Thoracic aorta (tissue), 2 donors: ENCODE measurements at places on chromosomes 13 and 19.

DNA sequence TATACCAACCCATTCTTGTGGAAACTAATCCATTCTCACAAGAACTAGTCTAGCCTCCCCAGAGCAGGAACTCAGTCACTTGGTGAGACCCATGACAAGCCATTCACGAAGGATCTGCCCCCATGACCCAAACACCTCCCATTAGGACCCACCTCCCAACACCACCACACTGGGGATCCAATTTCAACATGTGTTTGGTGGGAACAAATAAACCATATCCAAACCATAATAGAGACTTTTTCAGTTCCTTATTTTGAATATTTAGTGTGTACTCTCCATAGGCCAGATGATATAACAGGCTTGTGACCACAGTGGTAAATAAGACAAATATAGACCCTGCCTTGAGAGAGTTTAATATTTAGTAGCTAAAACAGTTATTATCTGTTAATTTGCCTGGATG, 227.5 kb upstream of the SERP2 start:
- DNase-seq, result no peak

DNA sequence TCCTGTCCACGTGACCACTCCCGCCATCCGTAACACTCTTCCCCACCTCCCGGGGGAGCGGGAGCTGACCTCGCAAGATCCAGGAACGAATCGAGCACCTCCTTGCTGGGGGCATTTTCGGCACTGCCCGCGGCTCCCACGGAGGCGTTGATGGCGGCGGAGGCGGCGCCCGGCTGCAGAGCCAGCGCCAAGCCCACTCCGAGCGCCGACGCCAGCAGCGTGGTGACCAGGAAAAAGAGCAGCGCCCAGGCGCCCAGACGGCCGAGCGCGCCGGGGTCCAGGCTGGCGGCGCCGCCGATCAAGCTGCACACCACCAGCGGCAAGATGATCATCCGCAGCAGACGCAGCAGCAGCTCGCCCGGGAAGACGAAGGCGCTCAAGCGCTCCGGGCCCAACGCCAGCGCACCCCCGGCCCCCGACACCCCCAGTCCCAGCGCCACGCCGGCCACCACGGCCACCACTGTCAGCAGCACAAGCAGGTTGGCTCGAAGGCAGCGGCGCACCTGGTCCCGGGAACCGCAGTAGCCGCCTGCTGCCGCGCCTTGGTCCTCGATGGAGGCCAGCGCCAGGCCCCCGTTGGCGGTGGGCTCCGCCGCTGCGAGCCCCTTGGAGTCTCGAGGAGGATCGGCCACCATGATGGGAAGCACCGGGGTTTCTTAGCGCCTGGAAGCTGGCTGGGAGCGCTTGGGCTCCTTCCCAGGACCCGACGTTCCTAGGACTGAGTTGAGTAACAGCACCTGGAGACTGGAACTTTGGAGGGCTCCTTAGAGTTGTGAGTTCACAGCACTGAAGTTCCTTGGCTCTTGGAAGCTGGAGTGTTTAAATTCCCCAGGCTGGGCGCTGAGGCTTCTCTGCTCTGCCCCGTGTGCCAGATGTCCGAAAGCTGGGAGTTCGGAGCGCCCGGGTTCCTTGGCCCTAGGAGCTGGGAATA, 798 bp downstream of the SLC1A5 start:
- DNase-seq, result no peak

GRCh38 chr13:71712988-71713653, 153.9 kb downstream of the DACH1 start:
- no peak for DNase-seq

- no peak for DNase-seq
These were observed 924.6 kb downstream of the OLFM4 start for GRCh38 chr13:53953183-53953582.

DNA sequence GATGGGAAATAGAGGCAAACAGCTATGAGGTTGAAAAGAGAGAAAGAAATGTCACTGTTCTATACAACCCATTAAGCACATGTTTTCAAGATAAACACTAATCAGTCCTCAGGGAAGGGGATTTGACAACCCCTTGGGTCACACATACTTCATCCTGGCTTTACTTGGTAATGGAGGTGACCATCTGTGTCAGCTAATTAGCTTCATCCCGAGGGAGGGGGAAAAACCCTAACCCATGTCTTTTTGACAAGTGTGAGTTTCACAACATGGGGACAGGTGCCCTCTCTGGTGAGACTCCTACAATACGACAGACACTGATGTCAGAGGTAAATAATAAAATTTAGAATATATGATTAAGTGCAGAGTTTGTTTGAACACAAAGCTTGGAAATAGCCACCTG, 43.1 kb downstream of the ZNF611 start:
- DNase-seq, result no peak

GRCh38 chr19:29711584-29712132, 3.4 kb downstream of the C19orf12 start:
- no peak for DNase-seq

- DNase-seq, result no peak
These were observed 62.5 kb downstream of the RFX2 start for GRCh38 chr19:6047741-6048251.

- DNase-seq, result no peak
These were observed 1.1 kb downstream of the RPL21 start for GRCh38 chr13:27252467-27252866.

- DNase-seq, result no peak
These were observed 82.4 kb downstream of the PIBF1 start for GRCh38 chr13:72864142-72865011.

GRCh38 chr13:87872813-87873212, 201.6 kb downstream of the SLITRK5 start:
- DNase-seq, result no peak

DNA sequence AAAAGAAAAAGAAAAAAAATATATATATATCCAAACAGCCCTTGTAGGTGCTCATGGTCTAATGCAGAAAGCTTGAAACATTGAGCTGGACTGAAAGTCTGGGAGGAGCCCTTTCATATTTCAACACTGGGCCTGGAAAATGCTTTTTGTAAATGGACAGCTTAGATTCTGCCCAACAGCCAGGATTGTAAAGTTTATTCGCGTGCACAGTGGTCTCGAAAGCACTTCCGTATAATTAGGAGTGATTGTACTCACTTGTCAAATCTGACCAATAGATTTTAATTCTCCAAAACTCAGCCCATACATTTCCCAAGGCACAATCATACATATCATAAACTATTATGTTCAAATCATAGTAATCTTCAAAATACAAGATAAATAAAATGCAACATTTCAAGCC, 260.1 kb downstream of the COL4A1 start:
- no peak for DNase-seq

GRCh38 chr13:40963927-40964326, 55.2 kb downstream of the ELF1 start:
- no peak for DNase-seq

- DNase-seq, result no peak
These were observed 128.2 kb downstream of the GPC5 start for GRCh38 chr13:91526543-91527033.

GRCh38 chr13:79519255-79519654, 38.3 kb downstream of the NDFIP2 start:
- no peak for DNase-seq

GRCh38 chr19:52957591-52957990, 5.1 kb downstream of the ZNF816 start:
- no peak for DNase-seq

DNA sequence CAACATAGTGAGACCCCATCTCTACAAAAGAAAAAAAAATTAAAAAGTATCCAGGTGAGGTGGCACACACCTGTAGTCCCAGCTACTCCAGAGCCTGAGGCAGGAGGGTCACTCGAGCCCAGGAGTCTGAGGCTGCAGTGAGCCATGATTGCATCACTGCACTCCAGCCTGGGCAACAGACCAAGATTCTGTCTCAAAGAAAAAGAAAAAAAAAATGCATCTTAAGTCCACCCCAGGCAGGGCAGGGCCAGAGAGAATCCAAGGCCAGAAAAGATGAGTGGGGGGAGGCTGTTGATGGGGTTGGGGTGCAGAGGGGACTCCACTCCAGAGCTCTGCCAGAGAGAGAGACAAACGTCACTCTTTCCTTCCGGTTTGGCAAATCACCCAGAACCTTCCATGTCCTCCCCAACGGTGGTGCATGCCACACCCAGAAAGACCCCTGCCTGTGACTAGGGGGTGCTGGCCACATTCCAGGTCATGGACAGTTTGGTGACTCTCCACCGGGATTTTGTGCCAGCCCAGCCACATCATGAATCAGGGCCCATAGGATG, 431 bp downstream of the FUT3 start:
- DNase-seq, result no peak

DNA sequence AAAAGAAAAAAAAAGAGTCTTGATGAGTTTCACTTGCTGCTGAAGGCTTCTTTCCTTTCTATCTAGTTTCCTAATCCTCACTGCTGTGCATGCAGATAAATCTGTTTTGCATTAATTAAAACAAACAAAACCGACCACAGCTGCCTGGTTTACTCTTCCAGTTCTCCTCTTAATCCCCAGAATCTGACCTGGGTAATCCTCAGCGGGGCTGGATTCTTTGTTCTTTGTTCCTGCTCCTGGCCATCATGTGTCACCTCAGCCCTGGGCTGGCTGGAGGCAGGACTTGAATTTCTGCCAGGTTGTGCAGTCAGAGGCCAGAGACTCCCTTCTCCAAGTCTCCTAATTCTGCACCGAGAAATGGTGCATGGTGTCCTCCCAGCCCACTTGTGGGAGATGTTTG, 52.2 kb upstream of the CYP4F8 start:
- no peak for DNase-seq

- DNase-seq, result no peak
These were observed 25.4 kb downstream of the PAK4 start for GRCh38 chr19:39150807-39151600.

DNA sequence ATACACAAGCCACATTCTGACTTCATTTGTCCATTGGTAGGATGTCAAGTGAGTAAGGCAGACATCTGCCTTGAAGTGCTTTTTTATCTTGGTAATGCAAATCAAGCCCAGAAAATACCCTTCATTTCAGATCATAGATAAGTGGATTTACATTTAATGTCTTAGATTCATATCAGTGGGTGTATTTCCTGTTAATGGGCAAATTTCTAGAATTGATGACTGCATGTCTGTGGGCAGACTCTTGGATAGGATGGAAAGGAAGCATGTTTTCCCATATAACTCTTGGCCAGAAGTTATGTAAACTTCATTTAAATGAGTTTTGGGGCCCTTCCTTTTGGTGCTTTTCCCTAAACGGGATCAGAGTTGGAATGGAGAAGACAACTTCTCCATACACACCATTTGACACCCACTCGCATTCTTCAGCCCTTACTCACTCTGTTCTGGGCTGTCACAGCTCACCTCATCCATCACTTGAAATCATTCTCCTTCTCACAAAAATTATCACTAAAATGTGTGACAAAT, 154.6 kb downstream of the FLT1 start:
- DNase-seq, result no peak

DNA sequence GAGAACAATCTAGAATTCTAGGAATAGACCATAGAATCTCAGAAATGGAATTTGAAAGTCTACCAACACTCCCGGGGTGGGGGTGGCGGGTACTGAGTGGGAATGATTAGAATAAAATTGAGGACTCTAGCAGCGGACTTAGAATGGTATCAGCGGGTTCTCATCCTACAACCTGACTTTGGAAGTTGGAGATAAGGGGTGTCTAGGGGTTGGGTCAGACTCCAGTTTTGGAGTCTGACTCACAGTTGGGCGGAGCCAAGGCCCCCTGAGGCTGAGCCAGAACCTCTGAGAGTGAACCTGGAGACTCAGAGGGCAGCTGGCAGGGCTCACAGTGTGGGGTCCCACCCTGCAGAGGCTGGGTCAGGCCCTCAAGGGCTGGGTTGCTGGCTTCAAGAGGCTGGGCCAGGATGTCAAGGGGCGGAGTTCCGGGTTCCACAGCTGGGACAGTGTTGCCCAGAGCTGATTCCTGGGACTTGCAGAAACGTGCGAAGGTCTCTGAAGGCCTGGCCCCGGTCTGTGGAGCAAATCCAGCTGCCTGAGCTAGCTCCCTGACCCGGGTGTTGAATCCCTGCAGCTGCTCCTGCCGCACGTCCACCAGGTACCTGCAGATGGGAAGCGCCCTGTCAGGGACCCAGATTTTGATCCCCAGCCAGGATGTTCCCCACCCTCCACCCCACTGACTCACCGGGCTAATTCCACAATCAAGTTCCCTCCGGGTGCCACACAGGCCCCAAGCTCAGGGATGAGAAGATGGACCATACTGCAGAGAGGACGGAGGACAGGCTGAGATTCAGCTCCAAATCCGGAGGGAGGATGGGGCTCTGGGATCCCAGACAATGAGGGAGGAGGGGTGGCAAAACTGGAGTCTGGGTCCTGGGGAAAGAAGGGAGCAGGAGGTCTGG, 1.6 kb upstream of the TNNI3 start:
- no peak for DNase-seq

- no peak for DNase-seq
These were observed at the start of gene CD70 for GRCh38 chr19:6590827-6591319. TSS of gene CD70 (minus strand) at chr19:6591150. CDS start at chr19:6591002, 148 bp downstream.

DNA sequence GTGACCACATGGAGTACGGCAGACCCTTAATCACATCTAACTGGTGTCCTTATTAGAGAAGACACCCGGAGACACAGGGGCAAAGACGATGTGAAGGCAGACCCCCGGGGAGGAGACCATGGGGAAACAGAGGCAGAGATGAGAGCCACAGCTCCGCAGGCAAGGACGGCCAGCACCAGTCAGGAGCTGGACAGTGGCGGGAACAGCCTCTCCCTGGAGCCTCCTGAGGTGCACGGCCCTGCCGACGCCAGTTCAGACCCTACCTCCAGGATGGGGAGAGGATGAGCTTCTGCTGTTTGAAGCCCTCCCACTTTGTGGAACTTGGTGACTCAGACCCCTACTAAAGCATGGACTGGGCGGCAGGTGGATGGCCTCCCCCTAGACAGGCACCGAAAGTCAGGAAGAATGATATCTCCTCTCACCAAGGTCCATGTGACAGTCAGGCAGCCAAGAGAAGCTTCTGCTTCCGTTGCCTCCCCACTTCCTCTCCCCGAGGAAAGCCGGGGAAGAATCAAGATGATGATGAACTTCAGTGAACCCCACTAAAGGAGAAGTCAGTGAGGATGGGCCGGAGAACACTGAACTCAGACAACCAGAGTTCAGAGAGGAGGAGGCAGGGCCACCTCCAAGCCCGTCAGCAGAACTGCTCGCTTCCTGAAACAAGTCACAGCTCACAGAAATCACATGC, 25.4 kb downstream of the RAB20 start:
- no peak for DNase-seq

DNA sequence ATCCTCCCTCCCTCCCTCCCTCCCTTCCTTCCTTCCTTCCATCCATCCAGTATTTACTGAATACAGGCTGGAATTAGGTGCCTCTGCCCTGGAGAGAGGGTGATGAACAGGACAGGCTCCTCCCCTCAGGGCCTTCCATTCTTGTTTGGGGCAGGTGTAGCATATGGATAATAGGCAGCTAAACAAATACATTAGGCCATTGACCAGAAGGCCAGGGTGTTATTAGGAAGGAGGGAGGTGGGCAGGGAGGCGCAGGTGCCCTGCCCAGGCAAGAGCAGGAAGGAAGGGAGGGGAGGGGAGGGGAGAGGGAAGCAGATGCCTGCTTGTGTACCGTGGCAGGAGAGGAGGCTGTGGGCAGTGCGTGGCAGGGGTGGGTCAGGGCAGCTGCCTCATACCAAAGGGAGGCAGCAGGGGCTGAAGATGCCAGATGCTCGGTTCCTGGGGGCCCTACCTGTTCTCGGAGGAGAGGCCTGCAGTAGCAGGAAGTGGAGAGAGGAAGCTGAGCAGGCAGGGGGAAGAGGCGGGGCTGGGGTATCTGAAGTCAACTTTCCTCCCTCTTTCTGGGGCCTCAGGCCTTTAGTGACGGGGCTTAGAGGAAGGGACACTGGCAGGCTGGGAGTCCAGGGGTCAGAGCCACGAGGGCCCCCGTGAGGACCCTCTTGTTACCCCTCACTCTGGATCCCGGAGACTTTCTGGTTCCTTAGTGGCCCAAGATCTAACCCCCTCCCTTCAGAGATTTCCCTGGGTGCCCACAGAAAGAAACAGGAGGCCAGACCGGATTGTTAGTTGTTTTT, at the start of gene RINL:
RINL (minus strand) TSS at position 495 of the 794 bp plus-strand sequence. CDS start 1,533 bp downstream, outside the sequence.
- DNase-seq, result no peak
